Activated T-helper 1 cell treated with Interleukin-2 at 50 U/mL for 16 hours (primary cell): ENCODE measurements at places on chromosomes 3 and 15.
A peak's percentile ranks its signal among the peaks of the same experiment; 100 is the strongest.

DNA sequence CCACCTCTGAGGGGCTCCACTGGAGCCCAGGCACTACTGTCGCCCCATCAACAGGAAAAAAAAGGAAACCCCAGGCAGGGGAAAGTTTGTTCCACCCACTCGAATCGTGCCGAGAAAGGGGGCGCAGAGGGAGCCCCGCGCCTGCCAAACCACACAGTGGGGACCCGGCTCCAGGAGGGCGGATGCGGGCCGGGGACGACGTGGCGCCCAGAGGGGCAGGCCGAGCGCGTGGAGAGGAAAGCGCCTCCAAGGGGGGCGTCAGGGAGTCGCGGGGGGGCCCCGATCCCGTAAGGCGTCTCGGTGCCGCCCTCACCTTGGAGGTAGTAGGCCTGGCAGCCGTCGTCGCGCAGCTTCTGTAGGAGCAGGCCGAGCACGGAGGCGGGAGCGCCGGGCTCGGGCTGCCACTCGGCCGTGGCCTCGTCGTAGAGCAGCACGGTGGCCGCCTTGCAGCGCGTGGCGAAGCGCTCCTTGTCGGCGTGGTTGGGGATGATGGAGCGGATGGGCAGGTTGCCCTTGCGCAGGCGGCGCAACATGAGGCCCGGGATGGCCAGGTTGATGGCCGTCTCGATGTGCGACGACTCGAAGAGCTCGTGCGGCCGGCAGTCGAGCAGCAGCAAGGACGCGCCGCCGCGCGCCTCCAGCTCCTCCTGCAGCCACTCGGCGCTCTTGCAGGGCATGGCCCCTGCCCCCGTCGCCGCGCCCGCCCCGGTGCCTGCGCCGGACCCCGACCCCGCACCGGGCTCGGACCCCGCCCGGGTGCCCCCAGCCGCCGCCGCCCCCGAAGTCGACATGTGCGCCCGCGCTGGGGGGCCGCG lies 627 bp downstream of the DUSP7 start:
- peak; percentile 25 for DNase-seq

- DNase-seq: no peak
These were observed 26.6 kb downstream of the GOLM2 start for GRCh38 chr15:44315126-44315525.

DNA sequence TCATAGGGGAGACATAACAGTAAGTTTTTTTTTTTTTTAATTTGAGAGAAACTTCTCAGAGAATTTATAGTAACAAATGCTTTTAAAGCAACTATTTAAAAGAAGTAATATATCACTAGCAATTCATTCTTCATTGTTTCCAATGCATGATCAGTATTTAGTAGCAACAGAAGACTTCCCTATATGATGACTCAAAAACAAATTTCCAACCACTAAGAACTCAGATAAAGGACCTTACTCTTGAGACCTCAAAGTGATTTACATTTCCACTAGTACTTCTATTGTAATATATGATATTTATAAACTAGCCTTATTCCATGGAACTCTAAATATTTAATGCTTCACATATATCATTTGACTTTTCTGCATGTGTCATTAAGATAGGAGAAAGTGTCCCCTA lies 356.3 kb downstream of the ZBTB20 start:
- DNase-seq: no peak

- DNase-seq: no peak
These were observed 6.6 kb upstream of the SSR3 start for GRCh38 chr3:156561533-156561932.

DNA sequence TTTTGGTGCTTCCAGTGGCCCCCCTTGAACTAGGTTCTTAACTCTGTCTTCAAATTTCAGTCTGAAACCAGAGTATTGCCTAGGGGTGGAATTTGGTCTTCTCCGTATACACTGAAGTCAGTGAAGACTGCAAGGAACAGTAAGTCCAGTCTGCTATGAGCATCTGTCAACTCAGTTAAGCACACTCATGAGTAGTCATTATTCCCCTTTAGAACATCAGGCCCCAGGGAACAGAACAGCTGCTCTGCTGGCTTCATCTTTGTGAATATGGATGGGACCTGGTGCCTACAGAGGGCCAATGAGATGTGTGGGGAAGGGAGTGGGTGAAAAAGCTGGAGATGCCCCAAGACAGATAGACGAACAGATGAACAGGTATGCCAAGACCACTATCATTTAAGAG lies 85.2 kb upstream of the PRR23C start:
- no peak for DNase-seq

GRCh38 chr15:79724312-79724711 lies 172.5 kb downstream of the MTHFS start:
- no peak for DNase-seq

- no peak for DNase-seq
These were observed 38.3 kb upstream of the BCL2L10 start for GRCh38 chr15:52150871-52151270.

- DNase-seq: no peak
These were observed 34.7 kb downstream of the XXYLT1 start for GRCh38 chr3:195236076-195236798.

- no peak for DNase-seq
These were observed 5.8 kb downstream of the HSPBAP1 start for GRCh38 chr3:122787872-122788271.

DNA sequence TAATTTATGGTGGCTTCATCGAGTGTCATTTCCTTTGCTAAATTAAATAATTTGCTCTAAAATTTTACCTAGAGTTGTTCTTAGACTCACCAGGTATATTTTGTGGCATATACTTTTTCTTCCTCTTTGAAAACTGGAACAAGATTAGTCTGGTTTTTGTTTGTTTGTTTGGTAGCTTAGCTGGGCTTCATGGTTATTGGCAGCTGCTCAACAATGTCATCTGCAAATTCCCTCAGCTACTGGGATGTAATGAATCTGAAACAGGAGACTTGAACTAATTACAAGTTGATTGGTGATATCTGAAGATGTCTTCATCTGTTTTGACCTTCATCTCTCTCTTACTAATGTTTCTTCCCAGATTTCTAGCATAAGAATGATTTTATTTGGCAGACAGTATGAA lies 270.5 kb upstream of the P2RY1 start:
- DNase-seq: no peak

GRCh38 chr3:57397175-57398026 lies 104.9 kb upstream of the ASB14 start:
- peak; percentile 23 for DNase-seq

DNA sequence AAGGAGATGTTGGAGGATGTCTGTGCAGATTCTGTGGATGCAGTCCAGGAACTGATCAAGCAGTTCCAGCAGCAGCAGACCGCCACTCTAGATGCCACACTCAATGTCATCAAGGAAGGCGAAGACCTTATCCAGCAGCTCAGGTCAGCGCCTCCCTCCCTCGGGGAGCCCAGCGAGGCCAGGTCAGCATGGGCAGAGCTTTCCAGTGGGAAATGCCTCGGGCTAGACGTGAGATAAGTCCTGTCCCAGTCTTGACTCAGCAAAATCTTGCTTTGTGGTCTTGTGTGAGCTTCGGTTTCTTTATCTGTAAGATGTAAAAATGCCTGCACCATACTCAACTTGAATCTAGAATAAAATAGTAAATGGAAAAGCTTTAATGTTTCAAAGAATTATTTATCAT lies 335.1 kb upstream of the UMPS start:
- DNase-seq: no peak

DNA sequence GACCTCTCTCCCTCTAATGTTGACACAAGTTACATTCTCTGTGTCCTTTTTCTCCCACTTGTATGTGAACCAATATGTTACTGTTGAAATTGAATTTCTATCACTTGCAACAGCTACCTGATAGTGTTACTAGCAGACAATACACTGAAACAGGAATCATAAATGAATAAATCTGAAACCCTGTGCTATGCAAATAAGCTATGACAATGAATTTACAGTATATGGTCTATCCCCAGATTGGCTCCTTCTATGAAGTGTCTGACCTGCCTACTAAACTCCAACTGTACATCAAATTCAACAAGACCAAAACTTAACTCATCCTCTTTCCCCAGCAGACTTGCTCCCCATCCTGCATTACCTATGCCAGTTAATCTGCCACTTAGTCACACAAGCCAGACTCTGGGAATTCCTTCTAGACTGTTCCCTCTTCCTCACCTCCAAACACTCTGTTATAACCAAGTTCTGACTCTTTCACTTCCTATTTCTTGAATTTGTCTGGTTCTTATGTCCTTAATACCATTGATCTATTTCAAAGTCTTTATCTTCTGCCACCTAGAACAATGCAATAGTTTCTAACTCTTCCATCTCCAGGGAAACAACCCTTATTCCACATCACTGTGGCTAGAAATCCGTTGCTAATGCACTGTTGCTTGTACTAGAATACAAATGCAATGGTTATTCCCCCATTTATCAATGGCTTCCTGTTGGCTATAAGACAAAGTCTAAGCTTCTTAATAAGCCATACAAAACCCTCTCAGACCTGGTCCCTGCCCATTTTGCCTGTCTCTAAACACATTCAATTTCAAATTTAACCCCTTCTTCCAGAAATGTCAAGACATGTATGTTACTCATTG lies 13.4 kb upstream of the ZNF639 start:
- DNase-seq: no peak

DNA sequence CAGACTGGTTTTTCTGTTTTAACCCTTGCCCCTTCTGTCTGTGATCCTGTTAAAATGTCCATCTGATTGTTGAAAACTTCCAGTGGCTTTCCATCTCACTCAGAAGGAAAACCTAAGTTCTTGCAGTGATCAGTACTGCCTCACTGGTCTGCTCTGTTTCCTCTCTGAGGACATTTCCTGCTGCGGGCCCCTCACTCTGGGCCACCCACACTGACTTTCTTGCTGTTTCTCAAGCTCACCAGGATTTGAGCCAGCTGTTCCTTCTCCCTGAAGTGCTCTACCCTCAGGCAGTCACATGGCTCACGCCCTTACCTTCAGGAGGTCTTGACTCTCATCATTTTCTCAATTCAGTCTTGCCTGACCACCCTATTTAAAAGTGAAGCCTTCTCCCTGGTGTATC lies 1.8 kb downstream of the GRK7 start:
- no peak for DNase-seq

DNA sequence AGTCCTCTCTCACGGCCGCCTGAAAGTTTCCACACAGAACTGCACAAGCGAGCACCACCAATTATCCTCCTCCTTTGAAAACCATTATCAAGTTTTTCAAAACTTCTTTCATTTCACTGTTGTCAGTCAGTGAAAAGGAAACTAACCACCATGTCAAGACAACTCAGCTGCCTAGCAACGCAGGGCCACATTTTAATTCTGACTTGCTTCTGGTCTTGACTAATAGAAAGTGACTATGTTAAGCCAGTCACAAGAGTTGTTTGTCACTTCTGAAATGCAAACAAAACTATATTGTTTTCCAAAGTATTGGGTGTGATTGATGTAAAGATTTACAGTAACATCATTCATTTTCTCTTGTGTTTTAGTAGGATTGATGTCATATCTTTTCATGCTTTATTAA lies 612.8 kb upstream of the AGTR1 start:
- DNase-seq: no peak

DNA sequence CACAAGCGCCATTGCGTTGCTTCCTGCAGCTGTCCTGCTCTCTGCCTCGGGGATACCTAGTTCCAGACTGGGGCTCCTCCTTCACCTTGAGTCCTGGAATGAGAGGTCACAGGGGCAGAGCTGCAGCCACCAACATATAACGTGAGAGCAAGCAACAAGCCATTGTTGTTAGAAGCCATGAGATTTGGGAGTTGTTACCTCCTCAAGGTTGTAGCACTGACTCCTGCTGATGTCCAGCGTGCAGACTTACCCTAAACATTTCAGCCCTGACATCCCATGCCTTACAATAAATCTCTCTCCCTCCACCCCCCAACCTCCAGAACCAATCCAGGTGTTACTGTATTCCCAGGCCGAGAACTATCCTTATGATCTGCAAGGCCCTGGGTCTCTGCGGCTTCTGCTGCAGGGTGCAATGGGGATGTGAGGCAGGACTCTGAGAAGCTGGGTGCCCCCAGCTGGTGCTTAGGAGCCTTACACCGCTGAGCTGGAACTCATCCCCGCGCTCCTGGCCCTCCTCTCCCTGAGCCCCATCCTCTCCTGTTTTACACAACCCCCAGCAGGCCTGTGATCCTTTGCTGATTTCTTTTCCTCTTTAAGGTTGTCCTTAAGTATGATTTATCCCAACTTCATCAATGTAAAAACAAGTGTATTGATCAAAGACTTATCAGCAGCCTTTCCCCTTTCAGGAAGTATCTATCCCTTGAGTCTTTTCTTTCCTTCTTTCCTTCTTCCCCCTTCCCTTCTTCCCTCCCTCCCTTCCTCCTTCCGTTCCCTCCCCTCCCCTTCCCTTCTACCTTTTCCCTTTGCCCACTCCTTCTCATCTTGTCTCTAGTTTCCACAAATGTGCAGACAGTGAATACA lies 84.2 kb upstream of the ABHD2 start:
- DNase-seq: no peak

- no peak for DNase-seq
These were observed 36.9 kb upstream of the HERC1 start for GRCh38 chr15:63870487-63871209.

DNA sequence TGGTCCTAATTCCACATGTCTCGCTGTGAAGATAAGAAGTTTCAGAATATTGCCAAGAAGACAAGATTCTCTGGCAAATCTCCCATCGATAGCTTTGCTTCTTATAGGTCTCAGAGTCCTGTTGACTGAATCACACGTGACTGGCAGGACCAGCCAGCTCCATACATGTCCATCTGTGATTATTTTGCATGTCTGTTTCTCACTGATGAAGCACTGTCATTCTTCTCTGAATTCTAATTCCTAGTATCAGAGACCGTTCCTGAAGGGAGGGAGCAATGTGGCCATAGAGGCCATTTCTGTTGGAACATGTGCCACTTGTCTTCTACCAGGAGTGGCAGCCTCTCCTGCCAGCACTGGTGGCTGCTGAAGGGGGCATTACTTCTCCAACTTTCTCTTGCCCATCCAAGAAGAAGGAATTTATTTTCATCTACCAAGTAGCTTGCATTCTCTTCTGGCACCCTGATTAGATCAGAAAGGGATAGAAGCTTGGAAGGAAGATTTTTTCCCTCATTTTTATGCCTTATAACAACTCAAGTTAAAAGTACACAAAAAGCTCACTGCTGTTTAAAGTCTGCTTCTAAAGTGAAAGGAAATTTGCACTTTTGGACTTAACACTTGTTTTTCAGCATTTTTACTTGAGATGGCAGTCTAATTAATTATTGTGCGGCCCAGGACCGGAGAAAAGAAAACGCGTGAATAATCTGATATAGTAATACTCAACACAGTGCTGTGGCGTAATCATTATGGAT lies 115.8 kb downstream of the IQCH start:
- no peak for DNase-seq

- DNase-seq: no peak
These were observed 131.6 kb downstream of the CHCHD6 start for GRCh38 chr3:126835472-126836219.

DNA sequence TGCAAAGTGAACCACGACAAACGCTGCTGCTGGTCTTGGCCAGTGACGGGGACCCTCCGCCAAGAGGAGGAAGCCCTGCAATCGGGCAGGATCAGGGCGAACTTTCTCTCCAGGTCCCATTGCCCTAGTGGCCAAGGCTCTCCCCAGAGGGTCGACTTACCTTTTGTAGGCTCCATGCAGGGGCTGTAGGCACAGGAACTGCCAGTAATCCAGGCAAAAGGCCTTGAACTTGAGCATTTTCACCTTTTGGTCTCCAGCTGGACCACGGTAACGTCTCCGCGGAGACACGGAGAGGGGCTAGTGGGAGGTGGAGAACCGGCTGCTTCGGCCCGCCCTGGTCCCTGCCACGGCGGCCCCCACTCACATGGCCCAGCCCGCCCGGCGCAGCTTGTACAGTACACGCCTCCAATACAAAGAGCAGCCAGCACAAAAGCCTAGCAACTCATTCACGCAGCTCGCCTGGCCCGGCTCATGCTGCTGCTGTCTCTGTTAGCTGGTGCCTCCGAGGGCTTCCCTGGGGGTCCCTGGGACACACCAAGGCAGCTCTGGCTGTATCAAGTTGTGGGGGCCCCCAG lies 31.0 kb downstream of the IQSEC1 start:
- no peak for DNase-seq

- DNase-seq: no peak
These were observed 21.1 kb upstream of the COLQ start for GRCh38 chr3:15542614-15543013.
